ENCODE measurements at places on chromosomes 6 and 20. TPM values are rescaled to one million over a fixed set of nuclear protein-coding genes. Genes with fewer than 3 reads are reported as not detected.

The SRMS gene
- polyA plus RNA-seq, result 0.16 TPM

The NELFE gene
- 77.7 TPM for polyA plus RNA-seq

DNA sequence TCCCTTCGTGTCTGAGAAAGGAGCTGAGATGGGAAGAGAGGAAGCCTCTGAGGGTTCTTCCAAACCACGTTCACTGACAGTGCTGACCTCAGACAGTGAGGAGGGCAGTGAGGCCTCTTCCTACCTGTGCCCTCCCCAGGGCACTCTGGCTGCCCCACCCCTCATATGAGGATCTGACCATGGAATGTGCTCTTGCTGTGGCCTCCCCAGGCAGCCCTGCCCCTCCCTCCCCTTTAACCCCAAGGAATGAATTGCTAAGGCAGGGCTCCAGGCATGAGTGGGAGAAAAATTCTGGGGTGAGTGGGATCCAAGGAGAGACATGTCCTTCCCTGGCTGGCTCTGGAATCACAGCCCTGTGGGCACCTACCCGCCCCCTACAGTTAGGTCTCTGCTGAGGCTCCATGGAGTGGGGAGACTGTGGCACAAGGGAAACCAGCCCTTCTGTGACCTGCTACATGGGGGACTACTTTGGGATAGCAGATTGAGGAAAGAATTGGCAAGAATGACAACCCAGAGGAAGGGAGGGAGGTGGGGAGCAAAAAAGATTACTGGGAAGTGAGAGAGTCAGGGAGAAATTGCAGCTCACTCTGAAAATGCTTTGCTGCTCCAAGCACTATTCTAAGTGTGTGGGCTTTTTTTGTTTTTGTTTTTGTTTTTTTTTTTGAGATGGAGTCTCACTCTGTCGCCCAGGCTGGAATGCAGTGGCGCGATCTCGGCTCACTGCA is 29.4 kb downstream of the TNXB start:
- no peak for DNase-seq

GRCh38 chr6:139698526-139699176 is 324.2 kb upstream of the CITED2 start:
- peak; percentile 64 for DNase-seq

DNA sequence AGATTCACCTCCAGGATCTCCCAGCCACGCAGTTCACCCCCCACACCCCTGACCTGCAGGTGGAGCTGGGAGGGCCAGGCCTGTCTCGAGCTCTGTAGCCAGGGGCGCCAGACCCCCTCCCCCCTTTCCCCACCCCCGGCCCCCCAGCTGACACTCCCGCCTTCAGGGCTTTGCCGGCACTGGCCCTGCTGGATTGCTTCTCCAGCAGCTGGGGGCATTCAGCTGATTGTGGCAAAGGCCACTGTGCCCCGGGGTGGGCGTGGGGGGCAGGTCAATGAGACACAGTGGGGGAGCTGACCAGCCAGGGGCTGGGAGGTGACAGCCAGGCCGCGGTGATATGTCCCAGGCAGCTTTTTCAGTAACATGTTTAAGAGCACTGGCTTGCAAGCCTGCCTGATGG is 22.2 kb downstream of the ZBP1 start:
- DNase-seq, result no peak

GRCh38 chr6:25057111-25057905 is 121.5 kb upstream of the RIPOR2 start:
- DNase-seq, result no peak

The BLOC1S5 gene
- polyA plus RNA-seq, result 14.2 TPM

DNA sequence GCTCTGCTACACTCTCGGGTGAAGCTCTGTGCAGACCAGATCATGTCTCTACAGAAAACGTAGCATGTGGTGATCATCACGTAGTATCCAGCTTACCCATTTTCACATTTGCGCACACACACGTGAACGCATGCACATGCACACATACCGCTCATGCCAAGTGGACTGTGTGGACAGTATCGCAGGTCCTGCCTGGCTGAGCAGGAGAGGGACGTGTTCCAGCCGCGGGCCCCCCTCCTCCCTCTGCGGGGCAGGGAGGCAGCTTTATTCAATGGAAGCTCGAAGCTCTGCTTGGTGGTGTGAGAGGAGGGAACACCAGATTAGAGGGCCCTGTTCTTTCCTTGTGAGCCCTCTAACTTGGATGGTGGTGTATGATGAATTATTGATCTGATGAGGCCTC is 51.1 kb downstream of the CDH26 start:
- DNase-seq, result no peak

The PPIL6 gene
- polyA plus RNA-seq, result 3.8 TPM

The SYTL3 gene
- polyA plus RNA-seq, result 2.5 TPM

Data from large intestine (tissue), 12 donors.